ENCODE measurements at places on chromosomes 3 and 15.

DNA sequence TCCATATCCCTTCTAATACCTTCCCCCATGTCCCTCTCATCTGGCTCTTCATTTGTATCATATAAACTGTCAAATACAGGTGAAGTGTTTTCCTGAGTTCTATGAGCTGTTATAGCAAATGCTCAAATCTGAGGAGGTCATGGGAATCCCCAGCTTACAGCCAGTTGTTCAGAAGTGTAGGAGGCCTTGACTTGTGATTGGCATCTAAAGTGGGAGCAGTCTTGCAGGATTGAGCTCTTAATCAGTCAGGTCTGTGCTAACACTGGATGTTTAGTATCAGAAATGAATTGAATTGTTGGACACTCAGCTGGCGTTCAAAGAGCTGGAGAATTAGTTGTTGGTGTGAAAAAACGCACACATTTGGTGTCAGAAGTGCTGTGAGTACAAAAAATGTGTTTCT is 65.0 kb downstream of the IFT57 start:
- DNase-seq, result no peak

GRCh38 chr3:22399566-22399965 is 648.6 kb upstream of the ZNF385D start:
- DNase-seq, result no peak

GRCh38 chr15:45251888-45252287 is at the start of gene SLC28A2:
SLC28A2 (plus strand) TSS chr15:45252234; CDS start chr15:45253216, 982 bp downstream.
- DNase-seq, result no peak

DNA sequence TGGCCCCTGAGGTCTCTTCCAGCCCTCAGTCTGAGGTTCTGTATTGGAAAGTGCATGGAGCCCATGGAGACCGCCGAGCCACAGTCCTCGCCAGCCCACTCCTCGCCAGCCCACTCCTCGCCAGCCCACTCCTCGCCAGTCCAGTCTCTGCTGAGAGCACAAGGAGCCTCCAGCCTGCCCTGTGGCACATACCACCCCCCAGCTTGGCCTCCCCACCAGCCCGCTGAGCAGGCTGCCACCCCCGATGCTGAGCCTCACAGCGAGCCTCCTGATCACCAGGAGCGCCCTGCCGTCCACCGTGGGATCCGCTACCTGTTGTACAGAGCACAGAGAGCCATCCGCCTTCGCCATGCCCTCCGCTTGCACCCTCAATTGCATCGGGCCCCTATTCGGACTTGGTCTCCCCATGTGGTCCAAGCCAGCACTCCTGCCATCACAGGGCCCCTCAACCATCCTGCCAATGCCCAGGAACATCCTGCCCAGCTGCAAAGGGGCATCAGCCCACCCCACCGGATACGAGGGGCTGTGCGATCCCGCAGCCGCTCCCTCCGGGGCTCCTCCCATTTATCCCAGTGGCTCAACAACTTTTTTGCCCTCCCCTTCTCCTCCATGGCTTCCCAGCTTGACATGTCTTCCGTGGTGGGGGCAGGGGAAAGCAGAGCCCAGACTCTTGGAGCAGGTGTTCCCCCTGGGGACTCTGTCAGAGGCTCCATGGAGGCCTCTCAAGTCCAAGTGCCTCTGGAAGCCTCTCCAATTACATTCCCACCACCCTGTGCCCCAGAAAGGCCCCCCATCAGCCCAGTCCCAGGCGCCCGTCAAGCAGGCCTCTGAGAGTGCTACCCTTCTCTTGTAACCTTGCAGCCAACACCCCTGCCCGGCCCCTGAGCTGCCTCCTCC is 40.9 kb downstream of the PML start:
- DNase-seq, result no peak

DNA sequence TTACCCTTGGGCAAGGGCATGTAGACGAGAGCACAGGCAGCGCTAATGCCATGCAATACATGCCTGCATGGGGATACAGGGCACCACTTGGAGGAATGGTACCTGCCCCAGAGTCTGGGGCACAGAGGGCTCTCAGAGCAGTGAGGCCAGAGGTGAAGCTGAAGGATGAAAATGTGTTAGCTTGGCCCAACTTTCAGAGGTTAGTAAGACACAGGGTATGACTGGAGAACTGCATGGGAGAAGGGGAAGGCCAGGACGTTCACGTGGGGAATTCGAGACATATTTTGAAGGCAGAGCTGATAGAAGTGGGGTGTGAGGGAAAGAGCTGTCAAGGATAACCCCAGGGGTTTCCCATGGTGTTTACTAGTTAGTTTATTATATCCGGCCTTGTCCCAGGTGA is 19.6 kb downstream of the CSRNP1 start:
- no peak for DNase-seq

DNA sequence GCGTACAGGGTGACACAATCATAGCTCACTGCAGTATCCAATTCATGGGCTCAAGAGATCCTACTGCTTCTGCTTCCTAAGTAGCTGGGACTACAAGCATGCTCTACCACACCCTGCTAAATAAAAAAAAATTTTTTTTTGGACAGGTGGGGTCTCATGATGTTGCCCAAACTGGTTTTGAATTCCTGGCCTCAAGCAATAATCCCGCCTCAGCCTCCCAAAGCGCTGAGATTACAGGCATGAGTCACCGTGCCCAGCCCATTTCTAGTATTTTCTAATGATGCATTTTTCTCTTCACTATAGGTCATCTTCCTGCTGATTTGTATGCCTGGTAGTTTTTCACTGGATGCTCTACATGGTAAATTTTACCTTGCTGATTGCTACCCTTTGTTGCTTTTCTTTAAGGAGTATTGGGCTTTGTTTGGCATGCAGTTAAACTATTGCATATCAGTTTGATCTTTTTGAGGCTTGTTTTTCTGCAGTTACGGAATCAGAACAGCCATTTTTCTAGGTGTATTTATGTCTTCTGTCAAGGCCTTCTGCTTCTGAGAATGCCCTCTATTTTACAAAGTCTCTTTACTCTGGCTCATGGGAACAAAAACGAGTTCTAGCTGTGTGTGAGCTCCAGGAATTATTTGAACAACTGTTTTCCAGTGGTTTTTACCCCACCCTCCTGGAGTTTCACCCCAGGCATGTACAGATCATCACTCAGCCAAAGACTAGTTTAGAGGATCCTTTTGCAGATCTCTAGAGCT is 14.2 kb upstream of the NPTN start:
- DNase-seq, result no peak

DNA sequence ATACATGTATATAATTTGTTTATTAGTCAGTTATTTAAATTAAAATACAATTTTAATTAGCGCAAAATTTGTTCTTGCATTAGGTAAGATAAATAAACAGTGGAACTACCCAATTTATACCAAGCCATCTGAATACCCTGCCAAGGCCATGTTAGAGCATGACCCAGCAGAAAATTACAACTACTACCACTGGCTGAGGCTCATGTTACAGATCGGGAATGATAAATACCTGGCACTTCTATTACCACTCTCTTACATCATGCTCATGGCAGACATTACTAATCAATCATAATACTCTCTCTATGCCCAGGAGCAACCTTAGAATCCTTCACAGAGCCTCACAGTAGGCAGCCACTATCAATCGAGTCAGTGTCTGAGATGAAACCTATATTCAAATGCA is 21.2 kb upstream of the LMOD3 start:
- no peak for DNase-seq

DNA sequence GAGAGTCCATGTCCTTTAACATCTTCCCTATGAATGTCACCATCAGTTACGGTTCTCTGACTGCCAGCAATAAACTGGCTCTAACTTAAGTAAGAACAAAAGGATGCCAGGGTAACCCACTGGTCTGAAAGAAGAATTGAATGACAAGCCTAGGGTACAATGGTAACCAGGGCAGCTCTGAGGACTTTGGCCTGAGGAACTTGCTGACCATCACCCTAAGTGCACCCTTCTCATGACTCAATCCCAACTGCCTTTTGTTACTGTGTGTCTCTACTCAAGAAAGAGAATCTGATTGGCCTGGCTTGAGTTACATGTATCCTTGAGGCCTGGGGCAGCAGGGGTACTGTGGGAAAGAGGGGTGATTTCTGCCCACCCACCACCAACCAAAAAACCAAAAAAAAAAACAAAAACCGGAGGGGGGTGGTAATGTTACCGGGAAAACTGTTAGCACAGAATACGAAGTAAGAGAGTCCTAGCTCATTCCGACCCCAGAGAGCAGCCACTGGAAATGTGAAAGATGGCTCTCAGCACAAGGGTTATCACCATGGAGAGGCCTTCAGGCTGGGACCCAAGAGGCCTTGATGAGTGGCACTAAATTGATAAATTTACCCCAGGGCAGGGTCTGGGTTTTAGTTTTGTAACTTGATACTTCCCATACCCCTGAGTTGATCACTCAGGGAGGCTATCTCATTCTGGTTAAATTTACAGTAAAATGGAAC is 9.3 kb upstream of the SLC28A1 start:
- DNase-seq, result no peak

- no peak for DNase-seq
These were observed 5.5 kb downstream of the BMF start for GRCh38 chr15:40102897-40103858.

GRCh38 chr15:90059208-90059985 is 42.9 kb downstream of the IDH2 start:
- DNase-seq, result no peak

DNA sequence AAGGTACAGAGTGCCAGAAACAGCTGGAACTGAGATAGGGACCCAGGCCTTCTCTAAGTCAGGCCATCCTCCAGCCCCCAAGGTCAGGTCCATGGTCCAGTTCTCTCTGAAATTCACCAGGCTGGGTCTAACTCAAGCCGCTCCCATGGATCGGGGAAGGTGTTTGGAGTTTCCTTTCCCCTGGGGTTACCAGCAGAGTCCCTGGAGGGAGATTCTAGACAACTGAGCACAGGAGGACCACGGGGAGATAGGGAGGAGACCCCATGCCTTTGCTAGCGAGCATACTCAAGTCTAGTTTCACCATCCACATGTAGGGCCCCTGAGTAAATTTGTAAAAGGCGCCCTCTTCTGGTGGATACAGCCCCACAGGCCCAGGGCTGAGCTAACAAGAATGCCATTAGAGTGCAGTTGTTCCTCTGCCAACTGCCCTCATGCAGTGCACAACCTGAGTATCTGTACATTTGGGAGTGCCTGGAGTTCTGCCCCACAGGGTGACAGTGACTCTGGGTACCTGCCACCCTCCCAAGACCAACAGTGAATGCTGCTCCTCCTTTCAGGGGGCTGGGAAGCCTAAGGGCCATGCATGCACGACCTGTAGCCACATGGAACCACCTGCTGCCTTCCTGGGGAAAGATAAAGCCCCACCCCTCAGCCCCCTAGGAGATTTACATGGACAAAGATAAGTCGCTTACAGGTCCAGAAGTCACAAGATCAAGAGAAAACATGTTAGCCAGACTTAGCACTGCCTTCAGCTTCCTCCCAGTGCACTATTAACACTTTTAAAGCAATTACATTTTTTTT is 89.0 kb downstream of the IQSEC1 start:
- DNase-seq, result no peak

DNA sequence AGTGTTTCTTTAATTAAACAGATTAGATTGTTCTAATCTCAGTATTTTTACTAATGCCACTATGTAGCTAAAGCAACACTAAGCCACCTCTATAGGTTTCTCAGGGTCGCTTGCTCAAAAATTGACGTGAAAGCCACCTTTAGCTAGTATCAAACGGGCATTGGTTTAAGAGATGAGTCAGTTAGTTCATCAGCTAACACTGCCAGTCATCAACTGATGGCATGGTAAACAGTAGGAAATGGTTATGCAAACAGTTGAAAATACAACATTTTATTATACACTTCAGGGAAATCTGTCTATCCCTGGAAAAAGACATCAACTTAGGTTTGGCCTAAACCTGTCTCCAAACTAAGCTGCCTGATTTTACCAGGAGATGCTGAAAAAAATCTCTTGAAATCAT is 582.3 kb upstream of the NAALADL2 start:
- no peak for DNase-seq

- no peak for DNase-seq
These were observed 601.2 kb upstream of the KCNMB2 start for GRCh38 chr3:177935047-177935446.

DNA sequence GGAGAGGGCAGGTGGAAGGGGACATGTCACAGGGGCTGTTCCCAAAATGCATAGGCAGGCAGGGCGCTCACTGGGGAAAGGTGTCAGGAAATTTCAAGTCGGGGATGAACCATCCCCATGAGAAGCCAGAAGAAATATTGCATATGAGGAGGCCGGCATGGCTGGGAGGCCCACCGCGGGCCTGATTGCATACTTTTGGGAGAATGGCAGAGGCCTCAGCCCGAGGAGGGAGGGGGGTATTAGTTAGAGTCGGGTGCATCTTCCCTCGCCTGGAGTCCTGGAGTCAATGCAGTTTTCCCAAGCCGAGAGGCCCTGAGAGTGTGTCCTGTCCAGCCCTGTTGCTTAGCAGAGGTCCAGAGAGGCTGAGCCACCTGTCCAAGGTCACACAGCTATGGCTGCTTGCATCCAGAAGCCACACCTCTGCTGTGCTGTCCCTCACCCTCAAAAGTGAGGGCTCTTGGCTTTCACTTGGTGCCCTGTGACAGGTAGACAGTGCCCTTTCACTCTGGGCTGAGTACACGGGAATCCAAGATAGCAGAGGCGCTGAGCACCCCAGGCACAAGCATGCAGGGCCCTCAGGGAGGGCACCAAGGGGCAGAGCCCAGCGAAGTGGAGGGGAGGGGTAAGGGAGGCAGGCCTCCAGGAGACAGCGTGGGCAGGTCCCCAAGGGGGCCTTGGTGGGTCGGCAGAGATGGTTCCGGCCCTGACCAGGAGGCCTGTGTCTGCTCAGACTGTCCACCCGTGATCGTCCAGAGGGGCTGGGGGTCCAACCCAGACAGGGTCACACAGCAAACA is 48.5 kb downstream of the GRIP2 start:
- DNase-seq, result no peak

DNA sequence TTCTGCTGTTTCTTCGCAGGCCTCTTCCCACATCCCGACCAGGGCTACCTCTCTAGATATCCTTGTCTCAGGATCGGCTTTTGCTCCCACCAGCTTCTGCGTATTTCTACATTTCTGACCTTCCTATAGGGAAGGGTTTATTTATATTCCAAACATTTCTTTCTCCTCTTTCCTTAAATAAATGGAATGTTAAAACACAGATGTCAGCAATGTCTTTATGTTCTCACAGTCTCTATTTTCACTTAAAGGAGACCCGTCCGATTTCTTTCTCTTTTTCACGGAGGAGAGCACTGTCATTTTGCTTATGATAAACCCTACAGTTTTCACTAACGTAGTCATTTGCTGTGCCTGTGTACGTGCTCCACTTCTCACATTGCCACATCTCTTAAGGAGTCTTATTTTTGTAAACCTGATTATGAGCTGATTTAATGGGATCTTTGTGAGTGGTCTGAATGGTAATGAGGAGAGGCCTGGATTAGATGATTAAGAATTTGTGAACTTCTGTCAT is 630 bp downstream of the KIF15 start:
- no peak for DNase-seq
